ENCODE measurements at places on chromosomes 3 and 15.

DNA sequence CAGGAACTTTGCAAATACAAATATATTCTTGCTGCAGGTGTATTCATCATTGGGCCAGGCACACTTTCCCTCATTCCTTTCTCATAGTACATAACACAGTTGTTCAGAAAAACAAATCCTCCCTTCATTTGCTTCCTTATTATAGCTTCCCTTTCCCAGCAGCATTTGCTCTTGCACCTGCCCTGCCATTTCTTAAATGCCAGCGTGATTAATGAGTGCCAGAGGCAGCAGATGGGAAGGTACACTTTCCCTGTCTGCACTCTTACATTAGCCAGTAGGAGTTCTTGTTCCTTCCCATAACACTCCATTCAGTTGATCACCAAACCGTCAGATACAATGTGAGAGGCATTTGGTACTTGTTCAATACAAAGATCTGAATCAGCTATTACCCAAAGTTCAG, 128.5 kb upstream of the GAP43 start:
- no peak for DNase-seq

GRCh38 chr3:46222435-46223161, 14.5 kb upstream of the CCR1 start:
- DNase-seq = no peak

DNA sequence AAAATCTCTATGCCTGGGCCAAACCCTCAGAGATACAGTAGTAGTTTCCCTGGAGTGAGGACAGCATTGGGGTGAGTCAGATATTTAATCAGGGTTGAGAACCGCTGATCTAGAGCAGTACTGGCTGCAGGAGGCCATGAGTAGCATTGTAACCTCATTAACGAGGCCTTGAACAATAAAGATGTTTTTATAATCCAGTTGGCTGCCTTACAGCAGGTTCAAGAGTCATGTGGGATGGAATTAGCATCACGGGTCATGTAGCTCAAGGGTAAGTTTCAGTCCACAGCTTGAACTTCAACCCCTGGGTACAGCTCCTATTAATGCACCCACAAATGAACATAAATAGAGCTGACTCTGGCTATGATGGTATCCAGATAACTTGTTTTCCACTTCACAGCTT, 5.1 kb downstream of the HPS3 start:
- DNase-seq = peak; percentile 52

GRCh38 chr15:88127432-88127790, 129.1 kb downstream of the NTRK3 start:
- DNase-seq = no peak

DNA sequence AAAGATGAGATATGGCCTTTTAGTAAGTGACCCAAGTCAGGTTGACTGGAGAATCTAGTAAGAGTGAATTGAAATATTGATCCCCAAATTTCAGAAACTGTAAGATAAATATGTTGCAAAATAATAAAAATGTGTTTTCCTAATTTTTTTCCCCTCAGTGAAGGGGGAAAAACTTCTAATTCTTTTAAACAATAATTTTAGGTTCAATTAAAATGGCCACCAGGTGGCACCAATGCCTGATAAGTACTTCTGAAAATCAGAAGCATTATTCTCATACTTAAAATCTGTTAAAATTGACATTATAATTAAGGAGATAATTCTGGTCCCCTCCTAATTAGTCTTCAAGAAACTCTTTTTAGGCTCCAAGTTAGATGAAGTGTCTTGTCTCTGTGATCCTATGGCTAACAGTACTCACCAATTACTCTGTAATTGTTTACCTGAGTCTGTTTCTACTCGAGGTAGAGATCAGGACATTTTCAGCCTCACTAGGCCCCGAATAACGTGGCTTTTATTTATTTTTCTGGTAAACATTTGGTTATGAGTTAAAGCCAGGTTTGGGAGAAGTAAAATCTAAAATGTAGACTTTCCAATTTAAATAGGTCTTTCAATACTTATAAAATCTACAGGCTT, 52.6 kb downstream of the NMD3 start:
- peak; percentile 62 for DNase-seq

DNA sequence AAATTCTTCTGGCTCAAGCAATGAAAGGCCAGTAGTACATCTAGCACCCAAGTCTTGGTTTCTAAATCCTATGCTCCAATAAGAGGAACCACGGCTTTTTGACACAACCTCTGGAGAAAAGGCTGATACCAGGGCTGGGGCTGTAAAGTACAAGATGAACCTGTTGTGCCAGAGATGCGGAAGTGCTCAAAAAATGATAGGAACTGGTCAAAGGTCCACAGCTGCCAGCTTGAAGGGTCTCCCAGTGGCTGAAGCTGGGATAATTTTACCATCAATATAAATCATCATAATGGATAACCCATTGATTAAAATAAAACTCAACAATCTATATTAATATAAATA, 558 bp upstream of the NCEH1 start:
- DNase-seq = no peak

GRCh38 chr3:151584566-151584965, 123.7 kb upstream of the IGSF10 start:
- peak; percentile 16 for DNase-seq

GRCh38 chr3:4387210-4388204, 79.6 kb downstream of the SUMF1 start:
- DNase-seq = no peak

DNA sequence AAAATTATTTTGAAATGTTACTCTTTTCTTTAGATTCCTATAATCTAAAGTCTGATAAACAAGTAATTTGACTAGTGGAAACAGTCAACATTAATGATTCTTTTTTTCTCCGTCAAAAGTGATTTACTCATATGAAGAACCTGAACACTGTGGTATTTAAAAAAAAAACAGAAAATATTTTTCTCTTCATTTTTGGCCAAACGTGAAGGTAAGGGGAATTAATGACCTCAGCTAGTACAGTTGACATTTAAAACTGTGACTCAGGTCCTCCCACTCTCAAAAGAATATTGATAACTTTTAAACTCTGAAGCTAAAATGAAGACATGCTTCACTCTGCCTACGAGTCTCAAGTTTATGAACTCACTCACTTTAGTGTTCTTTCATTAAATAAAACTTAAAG, 34.5 kb downstream of the TIGIT start:
- DNase-seq = no peak

DNA sequence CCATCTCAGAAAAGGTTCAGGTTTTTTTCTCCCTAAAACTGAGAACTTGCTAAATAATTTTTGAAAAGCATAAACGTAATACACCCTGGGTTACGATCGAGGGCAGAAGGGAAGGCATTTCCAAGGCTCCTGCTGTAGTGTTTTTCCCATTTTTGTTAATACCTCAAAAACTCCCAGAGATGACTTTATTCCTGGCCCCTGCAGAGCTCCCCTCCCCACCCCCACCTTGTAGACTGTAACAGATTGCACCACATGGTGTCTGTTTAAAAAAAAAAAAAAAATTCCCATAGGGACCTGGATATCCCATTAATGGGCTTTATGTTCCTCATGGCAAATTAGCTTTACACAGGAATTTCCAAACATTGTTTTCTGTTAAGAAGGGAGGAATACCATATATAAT, 38.2 kb downstream of the FEZF2 start:
- DNase-seq = no peak

DNA sequence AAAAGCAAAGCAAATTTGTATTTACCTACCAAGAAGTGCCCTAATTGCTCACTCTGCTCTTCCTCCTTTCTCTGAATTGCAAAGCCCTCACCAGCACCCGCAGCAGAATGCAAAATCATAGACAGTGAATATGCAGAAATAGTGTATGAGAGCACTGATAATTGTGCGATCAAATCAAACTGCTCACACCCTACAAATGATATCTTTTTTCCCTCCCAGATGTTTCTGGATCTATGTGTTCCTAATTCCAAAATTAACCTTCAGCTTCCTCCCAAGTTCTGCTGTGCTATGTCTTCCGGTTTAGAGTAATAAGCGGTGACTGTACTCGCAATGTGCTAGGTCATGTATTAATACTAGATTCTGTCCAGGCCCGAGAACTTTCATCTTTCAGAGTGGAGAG, 3.4 kb downstream of the GHSR start:
- DNase-seq = no peak

DNA sequence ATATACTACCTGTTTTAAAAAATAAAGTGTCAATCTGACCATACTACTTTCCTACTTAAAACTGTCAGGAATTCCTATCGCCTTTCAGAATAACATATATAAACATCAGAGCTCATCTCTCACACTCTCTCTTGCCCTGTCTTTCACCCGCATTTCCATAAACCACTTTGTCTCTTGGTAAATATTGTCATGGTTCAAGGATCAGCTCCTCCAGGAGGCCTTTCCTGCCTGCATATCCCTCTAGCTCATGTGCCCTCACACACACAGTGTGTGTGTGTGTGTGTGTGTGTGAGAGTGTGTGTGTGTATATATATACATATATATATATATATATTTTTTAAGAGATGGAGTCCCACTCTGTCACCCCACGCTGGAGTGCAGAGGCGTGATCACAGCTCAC, 6.7 kb downstream of the SUMF1 start:
- no peak for DNase-seq

- DNase-seq = no peak
Observed at GRCh38 chr3:18445401-18446148, 20.4 kb upstream of the SATB1 start.

DNA sequence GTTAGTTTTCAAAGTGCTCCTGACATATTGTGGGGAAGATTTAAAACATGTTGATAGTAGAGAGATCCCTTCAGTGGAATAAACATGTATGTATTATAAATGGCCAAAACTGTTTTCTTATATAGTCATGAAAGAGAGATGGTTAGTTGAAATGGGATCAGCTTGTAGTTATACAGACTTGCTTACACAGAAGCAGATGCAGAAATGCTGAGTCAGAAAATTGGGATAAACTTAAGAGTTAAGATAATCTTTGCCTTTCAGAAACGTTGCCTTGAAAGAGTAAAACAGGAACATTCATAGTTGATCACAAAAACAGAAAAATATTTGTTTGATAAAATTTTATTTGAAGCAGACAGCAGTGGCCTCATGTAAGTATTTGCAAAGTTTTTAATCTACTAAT, 433.2 kb upstream of the BCHE start:
- DNase-seq = no peak

DNA sequence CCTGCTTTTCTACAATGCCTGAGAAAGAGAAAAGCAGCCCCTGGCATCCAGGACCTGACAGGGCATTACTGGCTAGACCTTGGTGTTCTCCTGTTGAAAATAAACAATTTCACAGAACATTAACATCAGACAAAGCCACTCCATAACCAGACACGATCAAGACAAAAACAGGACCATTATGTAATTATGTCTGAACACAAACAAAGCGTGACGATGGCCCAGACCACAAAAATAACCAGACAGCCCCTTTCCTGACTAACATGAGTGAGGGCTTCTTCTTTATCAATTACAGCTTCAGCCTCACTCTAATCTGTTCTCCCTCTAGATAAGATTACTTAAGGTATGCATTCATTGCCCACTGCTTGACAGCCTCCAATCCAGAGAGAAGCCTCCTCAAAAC, 172.7 kb upstream of the LMCD1 start:
- no peak for DNase-seq

- DNase-seq = no peak
Observed at GRCh38 chr3:140443073-140443472, 234.8 kb upstream of the TRIM42 start.

- peak; percentile 13 for DNase-seq
Observed at GRCh38 chr3:151724576-151725562, 8.9 kb upstream of the AADACL2 start.

GRCh38 chr3:9121366-9122001, 128.0 kb downstream of the SRGAP3 start:
- DNase-seq = no peak

GRCh38 chr3:25973122-25973521, 183.2 kb downstream of the OXSM start:
- no peak for DNase-seq

- DNase-seq = no peak
Observed at GRCh38 chr15:67174864-67175573, 79.4 kb downstream of the AAGAB start.

- peak; percentile 90 for DNase-seq
Observed at GRCh38 chr15:101115786-101116680, 135.8 kb downstream of the CHSY1 start.

GRCh38 chr3:180199417-180199995, 162.8 kb upstream of the PEX5L start:
- no peak for DNase-seq

- DNase-seq = no peak
Observed at GRCh38 chr15:98955331-98955730, 52.3 kb downstream of the PGPEP1L start.

GRCh38 chr3:13111173-13111872, 38.1 kb upstream of the IQSEC1 start:
- DNase-seq = no peak

GRCh38 chr3:17581421-17582080, 160.9 kb downstream of the TBC1D5 start:
- DNase-seq = peak; percentile 66

DNA sequence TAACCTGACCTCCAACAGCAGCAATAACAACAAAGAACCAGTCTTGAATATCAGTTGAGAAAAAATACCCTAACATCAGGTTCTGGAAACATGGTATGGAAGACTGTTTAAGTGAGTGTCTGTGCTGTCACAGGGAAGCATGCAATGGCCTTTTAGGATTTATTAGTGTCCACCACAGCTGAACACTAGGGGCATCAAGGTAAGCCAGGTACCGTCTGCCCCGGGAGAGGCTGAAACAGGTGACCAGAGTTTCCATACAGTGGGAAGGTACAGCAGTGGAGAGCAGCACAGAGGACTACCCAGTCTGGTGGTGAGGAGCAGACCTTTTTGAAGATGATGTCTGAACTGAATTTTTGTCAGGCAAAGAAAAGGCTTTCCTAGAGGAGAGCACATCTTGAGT, 18.4 kb downstream of the ZDHHC23 start:
- DNase-seq = no peak

GRCh38 chr3:9897408-9898372, 5.0 kb upstream of the IL17RE start:
- DNase-seq = peak; percentile 80

DNA sequence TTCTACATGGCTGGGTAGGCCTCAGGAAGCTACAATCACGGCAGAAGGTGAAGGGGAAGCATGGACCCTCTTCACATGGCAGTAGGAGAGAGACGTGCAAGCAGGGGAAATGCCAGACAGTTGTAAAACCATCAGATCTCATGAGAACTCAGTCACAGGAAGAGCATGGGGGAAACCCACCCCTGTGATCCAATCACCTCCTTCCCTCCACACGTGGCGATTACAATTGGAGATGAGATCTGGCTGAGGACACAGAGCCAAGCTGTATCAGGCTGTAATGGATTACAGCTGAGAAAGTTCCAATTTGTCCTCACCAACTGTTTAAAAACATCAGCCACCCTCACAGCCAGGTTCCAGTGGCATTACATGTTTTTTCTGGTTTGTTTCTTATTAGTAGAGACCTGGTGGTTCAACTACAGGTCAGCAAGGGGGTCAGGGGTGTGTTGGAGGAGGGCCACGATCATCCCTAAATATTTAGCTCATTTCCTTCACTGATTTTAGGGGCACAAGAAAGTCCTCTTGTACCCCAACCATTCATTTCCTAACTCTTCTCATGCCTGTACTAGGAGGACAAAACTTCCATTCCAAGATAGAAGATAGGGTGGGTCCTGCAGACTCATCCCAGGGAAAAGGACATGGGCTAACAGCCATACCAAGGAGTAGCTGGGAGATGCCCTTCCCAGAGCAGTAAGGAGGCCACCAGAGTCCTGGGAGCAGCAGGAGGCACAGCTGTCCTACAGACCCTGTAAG, 54.4 kb downstream of the ANXA2 start:
- peak; percentile 60 for DNase-seq
